ENCODE measurements at places on chromosomes 3 and 15. TPM values are rescaled to one million over a fixed set of nuclear protein-coding genes. Genes with fewer than 3 reads are reported as not detected.

DNA sequence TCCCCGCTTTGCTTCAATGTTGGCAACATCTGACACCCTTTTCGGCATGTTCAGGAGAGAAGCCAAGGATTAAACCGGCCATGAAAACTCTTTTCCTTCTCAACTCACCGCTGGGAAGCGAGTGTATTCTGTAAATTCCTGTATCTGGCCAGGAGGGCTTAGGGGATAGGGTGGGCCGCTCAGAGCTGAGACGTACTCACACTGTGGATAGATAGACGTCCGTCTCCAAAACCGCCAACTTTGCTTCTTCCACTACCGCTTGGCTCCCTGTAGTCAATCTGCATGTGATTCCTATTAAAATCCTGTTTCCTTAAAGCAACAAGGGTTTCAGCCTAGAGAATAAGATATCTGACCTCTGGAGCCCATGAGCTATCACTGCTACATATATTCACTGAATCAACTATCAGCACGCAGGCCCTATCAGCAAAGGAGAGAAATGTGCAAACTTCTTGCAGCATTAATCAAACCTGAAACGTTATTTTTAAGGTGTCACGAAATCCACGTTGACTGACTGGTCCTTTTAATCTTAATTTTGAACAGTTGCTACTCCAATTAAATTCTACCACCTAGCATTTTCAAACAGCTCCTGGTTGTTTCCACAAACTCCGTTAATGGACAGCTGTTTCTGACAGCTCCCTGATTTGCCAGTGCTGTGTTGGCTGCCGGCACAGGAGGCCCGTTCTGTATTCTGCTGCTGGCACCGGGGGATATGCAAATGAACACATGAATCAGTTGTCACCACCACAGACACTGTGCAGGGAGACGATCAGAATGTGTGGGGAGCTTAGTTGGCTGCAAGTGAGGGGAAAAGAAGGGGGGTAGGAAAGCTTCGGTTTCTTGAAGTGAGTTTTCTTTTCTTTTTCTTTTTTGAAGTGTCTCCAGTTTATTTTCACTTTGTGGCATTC is 438.9 kb upstream of the ARRDC4 start:
- peak; percentile 41 for DNase-seq

DNA sequence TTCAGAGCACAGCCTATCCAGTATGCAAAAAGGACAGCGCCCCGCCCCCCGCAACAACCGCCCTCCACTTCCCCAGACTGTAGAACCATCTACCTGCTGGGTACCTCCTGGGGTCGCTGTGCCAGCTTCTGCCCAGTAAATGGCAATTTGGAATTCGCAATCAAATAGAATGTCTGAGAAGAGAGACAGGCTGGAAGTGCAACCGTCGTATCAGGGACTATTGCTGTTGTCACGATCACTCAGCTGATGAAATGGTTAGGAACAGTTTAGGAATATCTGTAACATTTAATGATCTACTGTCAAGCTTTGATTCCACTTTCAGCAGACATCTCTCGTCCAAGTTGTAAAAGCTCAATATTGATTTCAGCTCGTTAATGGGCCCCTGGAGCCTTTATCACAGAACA is 13.3 kb upstream of the PARL start:
- peak; percentile 80 for DNase-seq

DNA sequence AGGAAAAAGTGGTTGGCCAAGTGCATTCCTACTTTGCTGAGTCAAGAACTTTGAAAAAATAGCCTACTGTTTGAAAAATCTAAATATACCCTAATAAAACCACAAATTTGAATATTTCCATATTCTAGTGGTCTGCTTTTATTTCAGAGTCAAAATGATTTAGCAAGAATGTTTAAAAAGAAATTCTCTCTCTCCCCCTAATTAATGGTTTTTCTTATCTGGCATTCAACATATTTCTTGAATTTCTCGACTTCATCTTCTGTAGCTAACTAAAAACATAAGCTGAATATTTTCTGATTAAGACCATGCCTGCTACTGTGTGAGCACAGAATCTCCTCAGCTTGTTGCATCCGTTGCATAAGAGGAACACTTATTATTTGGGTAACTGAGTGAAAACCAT is 563.5 kb upstream of the TBL1XR1 start:
- DNase-seq: no peak

- peak; percentile 96 for DNase-seq
These were observed 317.2 kb upstream of the PROK2 start for GRCh38 chr3:72102112-72102616.

DNA sequence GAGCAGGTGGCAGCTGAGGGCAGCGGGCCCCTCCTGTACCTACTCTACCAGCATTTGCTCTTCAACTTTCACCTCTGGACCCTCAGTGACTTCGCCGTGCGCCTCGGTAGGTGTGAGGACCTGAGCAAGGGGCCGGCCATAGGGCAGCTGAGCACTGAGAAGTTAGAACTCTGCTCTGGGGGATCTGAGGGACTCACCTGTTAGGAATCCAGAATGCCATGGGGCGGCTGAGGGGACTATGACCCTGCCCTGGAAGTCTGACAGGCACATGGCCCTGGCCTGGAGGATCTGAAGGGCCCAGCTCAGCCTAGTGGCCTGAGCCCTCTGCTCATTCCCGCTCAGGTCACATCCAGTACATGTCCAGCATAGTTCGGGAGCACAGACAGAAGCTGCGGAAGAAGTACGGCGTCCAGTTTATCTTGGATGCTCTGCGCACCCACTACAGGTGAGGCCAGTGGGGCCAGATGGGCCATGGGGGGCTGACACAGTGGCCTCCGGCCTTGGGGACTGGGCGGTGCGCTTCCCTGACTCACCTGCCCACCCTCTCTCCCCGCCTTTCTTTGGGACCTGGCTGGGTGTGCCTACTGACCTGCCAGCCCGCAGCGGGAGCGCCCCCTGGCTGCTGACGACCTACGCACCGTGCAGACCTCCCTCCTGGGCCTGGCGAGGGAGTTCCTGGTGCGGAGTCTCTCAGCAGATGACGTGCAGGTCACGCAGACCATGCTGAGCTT is 18.8 kb downstream of the NBEAL2 start:
- DNase-seq: peak; percentile 91

GRCh38 chr3:129627350-129628168 is 21.1 kb upstream of the PLXND1 start:
- DNase-seq: peak; percentile 93

- DNase-seq: no peak
These were observed 65.1 kb downstream of the PIK3CB start for GRCh38 chr3:138769616-138770015.

- peak; percentile 97 for DNase-seq
These were observed at the start of gene RFC4 for GRCh38 chr3:186806089-186807055. RFC4 (minus strand) TSS chr3:186806482; CDS start chr3:186804713, 1,769 bp downstream.

- DNase-seq: no peak
These were observed 1.7 kb upstream of the RBP2 start for GRCh38 chr3:139477710-139478640.

DNA sequence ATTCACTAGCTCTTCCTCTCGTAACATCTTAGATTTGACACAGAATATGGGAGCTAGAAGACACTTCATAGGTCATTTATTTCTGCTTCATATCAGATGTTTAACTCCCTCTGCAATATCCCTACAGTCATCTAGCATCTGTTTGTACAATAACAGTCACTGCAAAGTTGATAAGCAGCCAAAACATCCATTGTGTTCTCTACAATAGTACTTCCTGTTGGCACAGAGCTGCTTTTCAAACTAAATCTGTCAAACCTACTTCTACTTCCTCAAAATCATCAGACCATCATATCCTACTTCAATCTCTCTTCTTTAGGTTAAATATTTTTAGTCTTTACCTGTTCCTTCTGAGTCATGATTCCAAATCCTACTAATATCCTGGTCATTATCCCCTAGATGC is 233.2 kb downstream of the FGF12 start:
- DNase-seq: peak; percentile 78

DNA sequence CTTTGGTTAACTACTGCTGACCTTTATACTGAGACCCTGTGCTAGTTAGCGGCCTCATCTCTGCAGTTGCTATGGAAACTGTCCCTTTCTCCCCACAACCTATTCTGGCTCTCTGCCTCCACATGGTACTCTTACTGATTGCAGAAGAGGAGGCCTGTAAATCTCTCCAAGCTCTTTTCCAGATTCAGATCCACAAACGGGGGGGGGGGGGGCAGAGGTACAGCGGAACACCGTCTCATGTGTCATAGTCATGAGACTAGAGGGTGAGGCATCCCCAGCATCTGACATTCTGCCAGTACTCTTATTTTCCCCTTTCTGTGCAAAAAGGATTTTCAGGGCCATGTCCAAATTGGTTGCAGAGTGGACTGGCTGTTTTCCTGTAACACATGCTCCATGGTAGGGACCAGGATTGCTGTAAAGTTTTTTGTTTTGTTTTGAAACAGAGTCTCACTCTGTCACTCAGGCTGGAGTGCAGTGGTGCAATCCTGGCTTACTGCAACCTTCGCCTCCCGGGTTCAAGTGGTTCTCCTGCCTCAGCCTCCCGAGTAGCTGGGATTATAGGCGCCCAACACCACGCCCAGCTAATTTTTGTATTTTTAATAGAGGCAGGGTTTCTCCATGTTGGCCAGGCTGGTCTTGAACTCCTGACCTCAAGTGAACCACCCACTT is 8.3 kb upstream of the MAP1A start:
- peak; percentile 28 for DNase-seq

DNA sequence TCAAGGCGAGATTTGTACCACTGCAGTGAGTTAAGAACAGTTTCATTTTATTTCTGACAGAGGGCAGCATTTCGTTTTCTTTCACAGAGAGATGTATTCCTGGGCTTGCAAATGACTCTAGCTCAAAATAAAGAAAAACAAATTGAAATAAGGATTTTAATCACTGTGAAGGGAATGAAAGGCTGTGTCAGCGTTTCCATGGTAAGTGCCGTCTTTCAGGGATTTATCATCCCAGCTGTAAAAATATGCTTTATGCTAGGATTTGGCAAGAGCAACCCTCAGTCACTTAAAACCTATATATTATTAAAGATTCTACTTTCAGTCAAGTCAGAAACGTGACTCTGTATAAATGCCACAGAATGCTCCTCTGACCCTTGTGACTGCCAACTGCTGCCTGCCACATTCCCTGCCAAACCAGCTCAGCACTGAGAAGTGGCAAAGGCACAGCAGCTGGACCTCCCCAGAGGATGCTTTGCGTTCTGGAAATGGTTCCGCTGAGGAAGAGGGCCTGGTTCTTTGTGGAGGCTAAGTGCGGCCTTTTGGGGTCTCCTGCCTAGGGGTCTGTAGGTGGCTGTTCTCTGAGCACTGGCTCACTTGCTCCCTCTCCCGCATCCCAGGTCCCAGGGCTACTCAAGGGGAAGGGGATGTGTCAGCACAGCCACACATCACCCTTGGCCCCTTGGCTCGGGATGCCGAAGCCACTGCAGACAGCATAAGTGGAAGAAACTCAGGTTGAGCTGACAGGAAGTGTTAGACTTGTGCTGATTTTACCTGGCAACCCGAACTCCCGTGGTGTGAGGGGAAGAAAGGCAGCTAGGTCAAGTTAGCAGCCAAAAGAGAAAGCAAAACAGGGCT is 56.6 kb upstream of the POMGNT2 start:
- peak; percentile 73 for DNase-seq

DNA sequence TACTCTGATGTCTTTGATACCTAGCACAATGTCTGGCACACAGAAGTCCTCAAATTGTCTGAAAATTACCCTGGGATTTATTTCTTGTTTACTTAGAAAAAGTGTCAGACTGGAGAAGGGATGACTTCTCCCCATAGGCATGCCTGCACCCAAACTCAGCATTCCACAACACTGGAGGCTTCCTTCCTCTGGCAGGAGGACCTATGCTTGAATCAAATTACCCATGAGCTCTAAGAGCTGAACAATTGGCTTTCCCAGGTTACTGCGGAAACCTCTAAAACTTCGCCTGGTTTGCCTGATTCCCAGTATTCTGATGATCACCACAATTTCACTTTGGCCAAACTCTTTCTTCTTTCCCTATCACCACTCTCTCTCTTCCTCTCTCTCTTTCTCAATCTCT is 217.4 kb downstream of the DIPK2A start:
- DNase-seq: no peak

DNA sequence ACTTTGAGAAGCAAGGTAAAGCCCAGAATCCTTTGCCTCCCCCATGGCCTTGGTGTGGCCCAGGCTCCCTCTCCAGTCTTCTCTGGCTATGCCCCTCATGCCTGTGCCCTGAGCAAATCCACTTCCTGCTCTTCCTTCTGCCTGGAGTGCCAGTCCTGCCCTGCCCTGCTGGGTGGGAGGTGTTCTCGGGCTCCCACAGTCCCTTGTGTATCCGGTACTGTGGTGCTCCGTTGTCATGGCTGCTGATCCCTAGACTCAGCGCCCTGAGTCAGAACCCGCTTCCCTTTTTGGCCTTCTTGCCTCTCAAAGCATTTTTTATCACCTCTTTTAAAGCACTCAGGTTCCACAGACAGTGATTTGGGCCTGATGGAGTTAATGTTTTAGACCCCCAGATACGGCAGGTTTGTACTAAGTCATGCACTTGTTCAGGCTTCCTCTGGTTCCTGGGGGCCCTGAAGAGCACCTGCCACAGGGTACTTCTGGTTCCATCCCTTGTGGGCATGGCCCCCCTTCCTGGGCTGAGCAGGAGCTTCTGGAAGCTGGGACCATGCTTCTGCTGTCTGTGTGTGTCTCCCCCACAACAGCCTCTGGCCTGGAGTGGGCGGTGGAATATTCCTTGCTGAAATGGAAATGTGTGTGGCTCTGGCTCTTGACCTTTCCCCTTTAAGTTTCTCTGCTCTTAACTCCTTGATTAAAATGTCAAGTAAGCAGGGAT is 29.6 kb upstream of the ADAMTS7 start:
- peak; percentile 71 for DNase-seq

- DNase-seq: no peak
These were observed 17.1 kb downstream of the ZFAND6 start for GRCh38 chr15:80076321-80077318.

DNA sequence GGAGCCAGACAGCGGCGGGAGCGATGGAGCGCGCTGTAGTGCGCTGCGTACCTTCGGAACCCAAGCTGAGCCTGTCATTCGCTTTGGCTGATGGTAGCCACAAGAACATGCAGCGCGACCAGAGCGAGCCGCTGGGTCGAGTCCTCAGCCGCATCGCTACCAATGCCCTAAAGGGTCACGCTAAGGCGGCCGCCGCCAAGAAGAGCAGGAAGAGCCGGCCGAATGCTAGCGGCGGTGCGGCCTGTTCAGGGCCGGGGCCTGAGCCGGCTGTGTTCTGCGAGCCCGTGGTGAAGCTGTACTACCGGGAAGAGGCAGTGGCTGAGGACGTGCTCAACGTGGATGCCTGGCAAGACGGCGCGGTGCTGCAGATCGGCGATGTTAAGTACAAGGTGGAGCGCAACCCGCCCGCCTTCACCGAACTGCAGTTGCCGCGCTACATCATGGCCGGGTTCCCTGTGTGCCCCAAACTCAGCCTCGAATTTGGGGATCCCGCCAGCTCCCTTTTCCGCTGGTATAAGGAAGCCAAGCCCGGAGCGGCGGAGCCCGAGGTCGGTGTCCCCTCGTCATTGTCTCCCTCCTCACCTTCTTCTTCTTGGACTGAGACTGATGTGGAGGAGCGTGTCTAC is 498 bp downstream of the PDE12 start:
- peak; percentile 65 for DNase-seq

Gene PP2D1
- total RNA-seq: not detected

Gene GOLGA8J
- total RNA-seq: not detected

Gene EHHADH
- not detected for total RNA-seq

Gene CISH
- total RNA-seq: not detected

Gene CSPG5
- 0.04 TPM for total RNA-seq

All from Karpas-422 (cell line).